Aorta (tissue), 5 donors: ENCODE measurements at places on chromosomes 12 and 14. TPM values are rescaled to one million over a fixed set of nuclear protein-coding genes. Genes with fewer than 3 reads are reported as not detected.

The OASL gene
- 1.7 TPM for total RNA-seq

The ENDOU gene
- 0.29 TPM for total RNA-seq

The SMCO2 gene
- 0.90 TPM for total RNA-seq

The INHBC gene
- not detected for total RNA-seq

The GYS2 gene
- total RNA-seq = not detected

The EPYC gene
- not detected for total RNA-seq

The PTPRR gene
- 0.49 TPM for total RNA-seq

The LTB4R2 gene
- total RNA-seq = 5.5 TPM

The RIMKLB gene
- 76.2 TPM for total RNA-seq

DNA sequence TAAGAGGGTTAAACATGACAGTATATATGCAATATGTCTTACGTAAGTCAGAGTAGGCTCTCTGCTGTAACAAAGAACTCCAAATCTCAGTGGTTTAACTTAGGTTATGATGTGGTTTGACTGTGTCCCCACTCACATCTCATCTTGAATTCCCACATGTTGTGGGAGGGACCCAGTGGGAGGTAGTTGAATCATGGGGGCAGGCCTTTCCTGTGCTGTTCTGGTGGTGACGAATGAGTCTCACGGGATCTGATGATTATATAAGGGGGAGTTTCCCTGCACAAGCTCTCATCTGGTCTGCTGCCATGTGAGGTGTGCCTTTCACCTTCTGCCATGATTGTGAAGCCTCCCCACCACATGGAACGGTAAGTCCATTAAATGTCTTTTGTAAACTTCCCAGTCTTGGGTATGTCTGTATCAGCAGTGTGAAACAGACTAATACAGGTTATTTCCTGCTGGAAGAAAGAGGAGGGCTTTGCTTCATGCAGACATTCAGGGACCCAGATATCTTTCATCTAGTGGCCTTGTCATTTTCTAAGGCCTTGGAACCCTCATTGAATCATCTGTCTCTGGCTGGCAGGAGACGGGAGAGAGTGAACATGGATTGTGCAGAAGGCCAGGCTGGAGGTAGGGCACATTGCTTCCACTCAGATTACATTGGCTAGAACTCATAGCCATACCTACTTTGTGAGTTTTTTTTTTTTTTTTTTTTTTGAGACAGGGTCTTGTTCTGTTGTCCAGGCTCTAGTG, 96.1 kb downstream of the CRADD start:
- DNase-seq = no peak

- peak; percentile 93 for DNase-seq
These were observed 424 bp downstream of the TEDC1 start for GRCh38 chr14:105491366-105491973.

GRCh38 chr12:41228066-41228820, 40.1 kb downstream of the PDZRN4 start:
- no peak for DNase-seq

- no peak for DNase-seq
These were observed 2.8 kb upstream of the SHMT2 start for GRCh38 chr12:57226588-57227314.

- peak; percentile 53 for DNase-seq
These were observed 1.8 kb upstream of the ZNF839 start for GRCh38 chr14:102317564-102318248.

DNA sequence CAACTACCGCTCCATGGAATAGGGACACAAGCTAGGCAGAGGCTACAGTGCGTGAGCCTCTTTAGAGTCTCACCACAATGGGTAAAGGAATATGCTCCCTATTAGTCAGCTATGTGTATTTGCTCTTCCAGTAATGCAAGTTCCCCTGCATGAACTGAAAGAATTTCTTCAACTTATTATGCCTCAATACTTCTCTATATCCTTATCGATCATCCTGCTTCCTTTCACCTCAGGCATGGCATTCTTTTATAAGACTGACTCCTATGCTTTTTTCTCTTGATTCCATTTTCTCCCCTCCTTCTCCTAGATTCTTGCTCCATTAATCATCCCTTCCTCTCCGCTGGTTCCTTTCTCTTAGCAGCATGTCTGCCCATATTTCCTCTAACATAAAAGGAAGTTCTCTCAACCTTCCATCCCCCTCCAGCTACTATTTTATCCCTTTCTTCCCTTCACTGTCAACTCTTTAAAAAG, 94.5 kb upstream of the CPM start:
- DNase-seq = no peak

GRCh38 chr12:103879048-103879692, 38.1 kb upstream of the NT5DC3 start:
- no peak for DNase-seq

DNA sequence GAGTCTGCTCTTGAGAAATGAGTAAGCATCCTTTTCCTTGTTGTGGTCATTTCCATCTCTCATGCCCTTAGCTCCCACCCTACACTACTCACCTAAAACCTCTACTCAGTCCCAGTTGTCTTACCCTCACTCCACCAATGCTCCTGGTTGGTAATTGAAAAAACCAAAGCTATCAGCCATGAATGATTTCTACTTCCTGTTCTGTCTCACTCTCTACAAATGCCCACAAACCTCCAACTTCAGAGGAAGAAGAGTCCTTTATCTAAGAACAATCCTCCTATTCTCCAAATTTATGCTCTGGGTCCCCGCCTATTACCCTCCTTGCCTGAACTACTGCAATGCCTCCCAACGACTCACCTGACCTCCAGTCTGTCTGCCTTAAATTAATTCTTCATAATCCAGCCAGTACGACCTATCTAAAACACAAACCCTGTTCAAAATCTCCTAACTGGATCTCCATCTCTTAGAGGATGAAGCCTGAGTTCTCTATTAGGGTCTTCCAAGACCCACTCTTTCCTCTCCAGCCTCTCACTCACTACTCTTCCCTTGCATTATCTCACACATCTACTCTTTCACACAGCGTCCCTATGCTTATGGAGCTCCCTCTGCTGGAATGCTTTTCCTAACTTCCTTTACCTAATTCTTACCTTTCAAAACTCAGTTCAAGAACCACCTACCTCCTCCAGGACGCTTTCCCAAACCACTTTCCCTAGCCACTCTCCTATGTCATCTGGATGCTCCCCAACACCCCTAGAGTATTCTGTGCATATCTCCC, 2.2 kb downstream of the DHRS1 start:
- no peak for DNase-seq

- DNase-seq = no peak
These were observed 399.1 kb downstream of the DAD1 start for GRCh38 chr14:22189881-22190280.

- no peak for DNase-seq
These were observed 24.5 kb downstream of the POMT2 start for GRCh38 chr14:77296155-77296554.

DNA sequence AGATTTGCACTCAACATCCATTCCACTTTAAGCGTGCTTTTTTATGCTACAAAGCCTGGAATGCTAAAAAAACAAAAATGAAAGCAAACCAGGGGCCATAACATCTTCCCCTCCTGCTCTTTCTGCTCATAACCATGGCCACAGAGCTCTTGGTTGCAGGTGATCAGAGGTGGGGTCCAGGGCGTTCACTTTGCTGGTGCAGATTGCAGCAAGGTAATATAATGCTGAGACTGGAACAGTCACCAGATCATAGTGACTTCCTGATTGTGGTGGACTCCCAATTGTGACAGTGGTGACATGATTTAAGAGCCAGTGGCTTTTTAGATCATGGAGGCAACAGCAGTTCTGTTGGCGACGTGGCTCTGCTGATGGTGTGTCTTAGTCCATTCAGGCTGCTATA, 115.0 kb upstream of the CPM start:
- no peak for DNase-seq

DNA sequence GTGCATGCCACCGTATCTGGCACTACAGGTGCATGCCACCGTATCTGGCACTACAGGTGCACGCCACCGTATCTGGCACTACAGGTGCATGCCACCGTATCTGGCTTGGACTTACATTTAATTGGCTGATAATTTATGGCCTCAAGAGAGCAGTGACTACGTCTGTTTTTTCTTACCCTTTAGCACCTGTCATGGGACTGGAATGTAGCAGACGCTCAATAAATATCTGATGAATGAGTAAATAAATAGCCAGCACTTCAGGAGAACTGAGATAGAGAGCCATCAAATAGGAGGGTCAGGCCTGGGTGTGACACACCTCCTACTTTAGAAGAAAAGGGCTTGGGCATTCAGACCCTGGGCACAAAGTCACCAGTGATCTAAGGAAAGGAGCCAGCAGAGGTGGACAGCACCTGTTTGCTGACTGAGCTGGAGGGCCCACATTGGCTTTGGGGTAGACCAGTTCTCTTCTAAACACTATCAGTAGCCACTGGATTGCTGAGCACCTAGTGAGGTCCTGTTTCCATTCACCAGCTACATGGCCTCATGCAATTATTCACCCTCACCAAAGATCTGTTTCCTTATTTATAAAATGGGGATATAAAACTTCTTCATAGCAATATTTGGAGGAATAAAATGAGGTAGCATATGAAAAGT, 50.1 kb downstream of the RFX4 start:
- DNase-seq = no peak

DNA sequence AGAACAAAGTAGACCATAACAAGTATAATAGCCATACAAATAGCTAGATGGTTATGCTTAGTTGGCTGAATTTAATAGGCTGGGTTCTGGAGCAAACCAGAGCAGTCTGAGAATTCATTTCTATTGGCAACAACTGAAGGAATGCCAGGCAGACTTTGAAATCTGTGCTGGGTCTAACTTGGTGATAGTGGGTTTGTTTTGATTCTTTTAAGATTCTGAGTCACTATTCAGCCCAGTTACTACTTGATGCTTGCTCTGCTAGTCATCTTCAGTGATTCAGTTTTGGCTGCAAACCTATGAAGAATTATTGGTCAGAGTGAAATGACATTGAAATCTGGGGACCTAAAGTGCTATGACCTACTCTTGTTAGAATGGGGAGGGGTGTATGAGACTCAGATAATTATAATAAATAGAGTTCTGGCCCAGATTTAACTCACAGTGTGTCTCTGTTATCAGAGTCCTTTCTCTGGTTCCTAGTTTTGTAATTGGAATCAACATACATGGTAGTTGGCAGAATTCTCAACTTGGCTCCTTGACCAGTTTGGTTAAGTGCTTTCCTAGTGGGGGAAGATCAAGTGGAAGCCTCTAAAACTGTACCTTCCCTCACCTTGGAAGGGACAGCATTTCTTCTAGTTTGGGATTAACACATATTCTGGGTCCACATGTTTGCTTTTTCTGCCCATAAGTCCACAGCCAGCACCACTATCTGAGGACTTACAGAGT, 43.5 kb downstream of the MNAT1 start:
- no peak for DNase-seq

- no peak for DNase-seq
These were observed 24.3 kb downstream of the SYNDIG1L start for GRCh38 chr14:74401504-74402241.

GRCh38 chr14:104296388-104297312, 158.3 kb downstream of the KIF26A start:
- DNase-seq = peak; percentile 44

DNA sequence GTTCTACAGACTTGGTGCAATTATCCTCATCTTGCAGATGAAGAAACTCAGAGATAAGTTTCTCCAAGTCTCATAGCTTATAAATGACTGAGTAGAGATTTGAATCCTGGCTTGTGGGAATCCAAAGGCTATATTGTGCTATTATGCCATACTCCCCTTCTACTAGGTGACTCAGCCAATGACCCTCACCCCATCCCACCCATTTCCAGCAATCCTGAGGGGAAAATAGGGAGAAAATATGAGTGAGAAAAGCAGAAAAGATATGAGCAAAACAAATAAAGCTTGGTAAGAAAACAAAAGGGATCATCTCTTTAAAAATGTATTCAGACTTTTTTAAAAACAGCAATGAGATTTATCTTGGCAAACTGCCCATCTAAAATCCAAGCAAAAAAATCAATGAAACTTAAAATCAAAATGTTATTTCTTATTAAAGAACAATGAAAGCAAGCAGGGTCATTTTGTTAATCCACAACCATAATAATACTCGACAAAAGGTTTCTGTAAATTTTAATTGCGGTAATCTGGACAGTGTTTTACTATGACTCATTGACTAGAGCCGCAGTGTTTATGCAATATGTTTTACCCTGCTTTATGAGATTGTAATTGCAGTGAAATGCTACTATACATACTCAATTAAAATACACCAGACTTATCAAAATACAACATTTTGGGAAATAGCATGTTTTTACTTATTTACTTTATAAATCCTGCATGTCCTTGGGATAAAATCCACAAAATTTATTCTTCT, 13.1 kb upstream of the LGR5 start:
- no peak for DNase-seq

DNA sequence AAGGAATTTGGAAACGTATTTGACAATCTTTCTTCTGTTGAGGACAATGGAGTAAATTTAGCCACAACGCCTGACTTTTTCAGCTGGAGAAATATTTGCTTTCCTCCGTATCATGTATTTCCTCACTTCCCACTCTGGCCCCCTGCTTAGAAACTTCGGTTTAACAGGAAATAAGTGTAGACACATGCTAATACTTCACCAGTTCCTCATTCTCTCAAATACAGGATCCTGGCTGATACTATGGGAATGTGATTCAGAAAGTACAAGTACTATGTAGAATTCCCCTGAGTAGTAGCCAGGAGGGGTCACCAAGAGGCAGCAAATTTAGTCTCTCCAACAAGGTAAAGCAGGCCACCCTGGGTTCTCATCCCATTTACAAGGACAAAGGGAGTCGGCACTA, 58.0 kb downstream of the FAR2 start:
- no peak for DNase-seq

DNA sequence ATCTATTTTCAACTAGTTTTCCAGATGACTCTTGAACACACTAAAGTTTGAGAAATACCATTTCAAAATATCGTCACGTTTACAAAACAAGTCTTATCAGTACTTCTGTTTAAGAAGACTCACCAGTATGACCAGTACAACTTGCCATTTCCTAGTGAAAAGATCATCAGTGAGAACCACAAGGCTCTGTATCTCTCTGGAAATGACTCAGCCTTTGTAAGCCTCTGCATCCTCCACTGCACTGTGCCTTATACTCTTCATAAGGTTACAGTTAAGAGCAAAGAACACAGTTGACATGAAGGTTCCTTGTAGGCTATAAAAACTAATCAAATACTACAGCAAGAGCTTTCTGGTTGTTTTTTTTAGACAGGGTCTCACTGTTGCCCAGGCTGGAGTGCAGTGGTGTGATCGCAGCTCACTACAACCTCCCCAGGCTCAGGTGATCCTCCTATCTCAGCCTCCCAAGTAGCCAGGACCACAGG, 5.7 kb upstream of the VTI1B start:
- DNase-seq = no peak

- DNase-seq = no peak
These were observed 63.2 kb downstream of the NOS1 start for GRCh38 chr12:117298191-117298590.

- no peak for DNase-seq
These were observed 45.2 kb downstream of the RDH12 start for GRCh38 chr14:67746927-67747326.

GRCh38 chr12:78878459-78878858, 13.9 kb downstream of the SYT1 start:
- no peak for DNase-seq

GRCh38 chr14:26370115-26370514, 227.7 kb downstream of the NOVA1 start:
- DNase-seq = no peak

DNA sequence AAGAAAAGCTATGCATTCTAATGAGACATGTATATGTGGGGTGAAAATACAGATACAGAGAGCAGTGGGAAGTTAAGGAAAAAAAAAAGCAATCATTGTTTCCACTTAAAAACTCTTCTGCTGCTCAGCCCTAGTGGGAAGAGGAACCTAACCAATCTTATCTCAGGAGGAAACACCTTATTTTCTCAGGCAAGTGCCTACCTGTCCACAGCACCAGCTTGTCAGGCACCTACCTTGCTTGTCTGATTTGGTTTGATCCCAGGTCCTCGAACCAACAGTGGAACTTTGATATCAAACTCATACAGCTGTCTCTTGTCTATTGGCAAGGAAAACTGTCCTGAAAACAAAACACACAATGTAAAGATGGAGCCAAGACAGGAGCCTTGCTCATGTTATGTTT, 22.4 kb downstream of the GNS start:
- DNase-seq = no peak
